ENCODE measurements at places on chromosomes 1 and 21.

GRCh38 chr1:167434306-167434705 is 84.0 kb downstream of the CD247 start:
- no peak for DNase-seq

DNA sequence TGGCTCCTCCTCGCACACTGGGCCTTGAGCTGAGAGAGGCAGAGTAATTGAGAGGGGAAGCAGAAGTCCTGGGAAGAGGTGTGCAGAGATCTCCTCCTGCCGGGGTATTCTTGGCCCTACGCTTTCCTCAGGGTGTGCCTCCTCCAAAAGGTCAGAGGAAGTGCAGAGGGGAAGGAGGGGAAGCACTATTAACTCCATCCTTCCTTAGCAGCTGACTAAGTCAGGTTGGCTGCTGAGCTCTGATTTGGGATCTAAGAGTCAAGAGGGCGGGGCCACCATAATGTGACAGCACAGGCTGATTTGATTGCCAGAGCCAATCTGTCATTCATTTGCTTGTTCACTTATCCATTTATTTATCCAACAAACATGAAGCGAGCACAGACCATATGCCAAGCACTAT is 12.3 kb downstream of the ATP2B4 start:
- DNase-seq = no peak

GRCh38 chr1:226722240-226722900 is 16.7 kb downstream of the ITPKB start:
- no peak for DNase-seq

- DNase-seq = no peak
Measured at GRCh38 chr1:203450479-203451149, 25.0 kb upstream of the PRELP start.

DNA sequence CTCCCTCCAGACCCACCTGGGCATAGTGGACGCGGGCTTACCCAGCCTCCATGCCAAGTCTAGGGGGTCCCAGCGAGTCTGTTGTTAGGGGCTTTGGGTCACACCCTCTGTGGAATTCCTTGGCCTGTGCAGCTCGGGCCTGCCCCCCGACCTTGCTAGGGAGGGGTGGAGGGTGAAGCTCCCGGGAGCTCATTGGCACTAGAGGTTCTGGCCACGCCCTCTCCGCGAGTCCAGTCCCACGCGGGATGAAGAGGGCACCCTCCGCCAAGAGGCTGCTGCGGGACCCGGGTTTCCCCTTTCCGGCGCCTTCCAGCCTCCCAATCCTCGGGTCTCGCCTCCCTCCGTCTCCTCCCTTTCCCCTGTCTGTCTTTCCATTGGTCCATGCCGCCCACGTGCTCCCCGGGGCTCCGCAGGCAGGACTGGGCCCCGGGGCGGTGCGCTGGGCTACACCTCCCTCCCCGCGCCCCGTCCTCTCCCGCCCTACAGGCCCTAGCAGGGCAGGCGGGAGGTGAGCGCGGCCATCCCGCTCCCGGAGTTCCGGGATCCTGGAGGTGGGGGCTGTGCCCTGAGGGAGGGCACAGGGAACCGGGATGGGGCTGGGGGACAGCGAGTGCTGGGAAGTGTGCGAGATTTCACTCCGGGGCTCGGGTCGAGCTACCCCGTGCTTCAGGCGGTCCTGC is 3.5 kb downstream of the RUSC1 start:
- DNase-seq = peak; percentile 84

DNA sequence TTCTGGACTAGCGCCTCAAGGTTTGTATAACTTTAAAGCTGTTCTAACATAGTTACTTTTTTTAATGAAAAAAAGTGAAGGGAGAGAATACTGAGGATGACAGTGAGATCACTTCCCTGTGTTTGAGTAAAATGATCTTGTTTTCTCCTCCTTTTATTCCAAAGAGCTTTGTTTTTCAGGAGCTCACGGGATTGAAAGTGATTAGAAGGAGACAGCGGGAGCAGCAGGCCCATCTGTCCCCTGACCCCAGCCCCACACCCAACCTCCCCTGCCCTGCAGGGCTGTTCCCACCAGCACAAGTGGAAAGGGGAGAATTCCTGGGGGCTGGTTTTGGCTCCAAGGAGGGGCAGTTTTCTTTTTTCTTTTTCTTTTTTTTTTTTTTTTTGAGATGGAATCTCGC is 2.1 kb upstream of the DNMT3L start:
- no peak for DNase-seq

- no peak for DNase-seq
Measured at GRCh38 chr1:159960721-159961381, 6.8 kb upstream of the SLAMF9 start.

DNA sequence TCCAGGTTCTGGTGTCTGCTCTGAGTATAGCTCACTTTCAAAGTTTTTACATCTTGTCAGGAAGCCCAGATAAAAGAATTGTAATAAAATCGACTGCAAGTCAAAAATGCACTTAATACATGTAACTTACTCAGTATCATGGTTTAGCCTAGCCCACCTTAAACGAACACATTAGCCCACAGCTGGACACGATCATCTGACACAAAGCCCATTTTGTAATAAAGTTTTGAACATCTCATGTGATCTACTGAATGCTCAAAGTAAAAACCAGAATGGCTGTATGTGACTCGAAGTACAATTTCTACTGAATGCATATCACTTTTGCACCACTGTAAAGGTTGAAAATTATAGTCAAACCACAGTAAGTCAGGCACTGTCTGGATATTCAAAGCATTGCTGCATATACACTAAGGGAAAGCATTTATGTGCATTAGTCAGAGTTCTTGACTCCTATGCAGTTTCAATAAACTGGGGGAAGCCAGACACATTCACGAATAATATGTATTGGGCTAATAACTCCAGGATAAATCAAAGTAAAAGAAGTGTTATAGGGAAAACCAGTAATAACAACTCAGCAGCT is 12.2 kb upstream of the TDRD10 start:
- DNase-seq = no peak

- DNase-seq = no peak
Measured at GRCh38 chr1:41866285-41866684, 52.4 kb downstream of the HIVEP3 start.

- DNase-seq = no peak
Measured at GRCh38 chr1:169110689-169111447, 4.4 kb downstream of the ATP1B1 start.

- DNase-seq = no peak
Measured at GRCh38 chr1:214584805-214585766, 17.9 kb upstream of the CENPF start.

- no peak for DNase-seq
Measured at GRCh38 chr21:34941162-34941561, 107.9 kb downstream of the RUNX1 start.

DNA sequence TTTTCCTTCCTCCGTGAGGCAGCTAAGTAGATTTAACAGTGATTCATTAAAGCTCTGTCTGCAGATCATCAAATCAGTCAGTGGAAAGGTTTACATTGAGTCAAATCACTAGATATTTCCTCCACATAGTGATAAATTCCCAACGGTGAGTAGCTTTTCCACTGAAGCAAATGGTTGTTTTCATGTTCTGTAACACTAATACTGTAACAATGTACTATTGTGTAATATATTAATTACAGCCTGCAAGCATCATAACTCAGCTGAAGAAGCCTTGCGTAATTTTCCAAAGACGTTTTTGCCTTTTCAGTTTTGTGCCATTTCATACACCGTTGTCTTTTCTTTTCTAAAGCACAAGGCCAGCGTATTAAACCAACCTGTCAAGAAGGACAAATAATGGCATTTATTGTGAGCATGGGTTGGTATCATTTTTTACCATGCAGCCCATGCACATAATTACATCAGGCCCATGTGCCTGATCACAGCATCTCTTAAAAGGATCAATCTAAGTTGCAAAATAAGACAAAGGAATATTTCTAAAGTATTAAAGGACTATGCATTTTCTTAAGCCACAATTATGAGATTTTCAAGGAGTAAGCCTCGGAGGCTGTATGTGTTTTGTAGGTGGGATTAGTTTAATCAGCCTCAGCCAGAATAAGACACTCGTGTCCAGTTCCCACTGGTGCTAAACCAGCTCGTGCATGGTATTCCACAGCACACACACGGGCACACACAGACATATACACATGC is 16.7 kb upstream of the PDE9A start:
- DNase-seq = no peak

DNA sequence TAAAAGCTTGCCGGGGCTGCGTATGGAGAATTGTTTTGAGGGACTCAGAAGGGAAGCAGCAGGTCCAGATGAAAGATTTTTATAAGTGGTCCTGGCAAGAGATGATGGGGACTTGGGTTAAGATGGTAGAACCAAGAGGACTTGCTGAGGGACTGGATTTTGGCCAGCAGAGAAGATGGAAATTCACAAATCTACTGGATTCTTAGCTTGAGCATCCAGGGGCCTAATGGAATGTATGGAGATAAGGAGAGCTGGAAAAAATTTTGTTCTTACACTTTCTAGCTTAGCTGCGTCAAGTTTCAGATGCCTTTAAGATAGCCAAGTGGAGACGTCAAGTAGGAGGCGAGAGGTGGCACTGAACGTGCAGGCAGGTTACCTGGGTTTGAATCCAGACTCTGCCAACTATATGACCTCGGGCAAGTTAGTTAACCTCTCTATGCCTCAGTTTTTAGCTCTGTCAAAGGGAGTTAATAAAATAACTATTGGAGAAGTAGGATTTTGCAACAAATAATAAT is 3.4 kb upstream of the RBP7 start:
- DNase-seq = no peak

DNA sequence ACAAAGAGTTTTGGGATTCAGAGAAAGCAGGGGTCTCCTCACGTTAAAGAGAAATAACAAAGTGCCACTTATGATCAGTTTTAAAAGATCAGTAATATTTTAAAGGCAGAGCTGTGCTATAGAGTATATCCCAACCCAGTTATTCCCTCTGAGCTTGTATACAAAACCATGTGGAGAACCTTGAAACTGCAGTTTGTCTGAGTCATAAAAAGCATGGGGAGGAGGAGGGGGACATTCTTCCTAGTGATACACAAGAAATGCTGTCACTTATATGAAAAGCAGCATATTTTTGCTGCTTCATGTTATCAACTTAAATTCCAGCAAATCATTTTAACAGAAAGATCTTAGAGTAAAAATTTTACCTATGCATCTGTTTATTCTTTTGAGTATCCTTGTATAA is 244.5 kb downstream of the GPR52 start:
- DNase-seq = no peak

DNA sequence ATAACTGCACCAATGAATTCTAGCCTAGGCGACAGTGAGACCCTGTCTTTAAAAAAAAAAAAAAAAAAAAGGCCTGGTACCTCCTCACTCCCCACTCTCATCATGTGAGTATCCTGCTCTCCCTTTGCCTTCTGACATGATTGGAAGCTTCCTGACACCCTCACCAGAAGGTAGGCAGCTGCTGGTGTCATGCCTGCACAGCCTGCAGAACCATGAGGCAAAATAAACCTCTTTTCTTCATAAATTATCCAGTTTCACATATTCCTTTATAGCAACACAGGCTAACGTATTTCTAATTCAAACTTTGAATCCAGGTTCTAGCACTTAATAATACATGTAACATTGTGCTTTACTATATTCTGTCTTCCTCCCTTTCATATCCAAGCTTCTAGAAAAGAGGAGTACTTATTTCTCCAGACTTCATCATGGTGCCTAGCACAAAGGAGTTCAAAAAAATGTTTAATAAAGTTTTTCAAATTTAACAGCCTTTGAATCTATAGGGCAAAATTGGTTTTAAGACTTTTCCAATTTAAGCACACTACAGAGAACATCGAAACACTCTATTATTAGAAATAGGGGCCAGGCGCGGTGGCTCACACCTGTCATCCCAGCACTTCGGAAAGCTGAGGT is 5.6 kb downstream of the AHCTF1 start:
- DNase-seq = no peak

- DNase-seq = no peak
Measured at GRCh38 chr1:216607067-216607697, 116.0 kb downstream of the ESRRG start.

- no peak for DNase-seq
Measured at GRCh38 chr21:37159053-37159776, 86.2 kb downstream of the TTC3 start.

DNA sequence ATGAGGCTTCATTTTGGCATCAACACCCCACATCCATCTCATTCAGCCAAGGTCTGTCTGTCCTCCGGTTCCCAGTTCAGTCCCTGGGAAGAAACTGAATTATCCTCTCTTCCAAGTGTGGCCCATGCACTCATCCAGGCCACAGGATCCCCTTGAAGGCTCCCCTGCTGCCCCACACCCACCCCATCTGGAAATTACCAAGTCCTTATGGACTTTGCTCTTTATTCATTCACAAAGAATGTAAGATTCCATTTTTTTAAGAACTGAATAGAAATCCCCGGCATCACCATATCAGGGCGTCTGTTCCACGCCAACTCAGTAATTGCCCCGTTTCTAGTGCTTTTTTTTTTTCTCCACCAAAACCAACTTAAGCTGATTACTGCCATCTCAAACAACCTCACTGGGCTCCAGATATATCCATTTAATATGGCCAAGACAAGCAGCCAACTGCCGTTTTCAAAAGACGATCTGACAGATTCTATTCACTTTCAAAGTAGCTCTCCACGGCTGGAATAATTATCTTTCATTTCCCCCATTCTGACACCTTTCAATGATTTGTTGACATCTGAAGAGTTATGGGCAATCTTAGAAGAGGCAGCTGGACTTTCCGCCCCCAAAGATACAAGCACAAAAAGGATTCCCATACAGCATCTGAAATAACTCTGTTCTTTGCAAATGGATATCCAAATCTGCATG is 55.9 kb downstream of the OLIG1 start:
- no peak for DNase-seq

DNA sequence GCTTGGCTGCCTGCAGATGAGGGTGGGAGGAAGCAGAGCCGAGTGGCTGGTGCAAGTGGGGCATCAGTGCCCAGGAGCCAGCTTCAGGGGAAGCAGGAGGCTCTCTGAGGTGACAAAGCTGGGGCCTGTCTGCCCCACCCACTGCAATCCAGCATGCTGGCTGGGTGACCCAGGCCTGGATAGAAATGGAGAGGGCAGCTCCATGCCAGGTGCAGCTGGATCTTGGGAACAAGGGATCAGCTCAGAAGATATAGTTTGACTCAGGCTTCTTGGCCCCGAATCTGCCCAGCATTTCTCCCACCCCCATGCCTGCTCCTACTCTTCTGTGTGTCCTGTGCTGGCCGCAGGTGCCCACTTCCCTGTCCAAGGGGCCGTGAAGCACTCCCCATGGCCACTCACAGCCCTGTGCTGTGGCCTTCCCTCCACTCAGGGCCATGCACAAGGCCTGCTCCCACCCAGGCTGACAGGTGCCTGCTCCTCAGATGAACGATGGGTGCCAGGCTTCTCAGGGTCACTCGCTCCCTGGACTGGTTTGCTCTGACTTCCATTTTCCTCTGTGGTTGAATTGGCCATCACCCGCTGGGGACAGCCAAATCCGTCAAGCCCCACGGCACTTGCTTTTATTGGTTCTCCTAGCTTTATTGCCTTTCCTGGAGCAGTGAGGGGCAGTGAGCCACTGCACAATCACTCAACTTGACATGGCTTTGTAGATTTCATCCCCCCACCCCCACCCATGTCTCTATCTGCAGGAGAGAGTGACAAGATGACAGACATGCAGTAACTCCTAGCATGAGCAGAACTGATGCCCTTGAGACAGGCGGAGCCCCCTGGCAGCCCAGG is 174.8 kb upstream of the VAMP3 start:
- no peak for DNase-seq

- DNase-seq = no peak
Measured at GRCh38 chr1:208541225-208541855, 297.2 kb upstream of the PLXNA2 start.

- DNase-seq = no peak
Measured at GRCh38 chr1:85320371-85321131, 44.1 kb upstream of the BCL10 start.

- DNase-seq = no peak
Measured at GRCh38 chr1:87111659-87112371, 197.4 kb downstream of the HS2ST1 start.
